Ascending aorta (tissue), 2 donors: ENCODE measurements at places on chromosomes 4 and X. TPM values are rescaled to one million over a fixed set of nuclear protein-coding genes. Genes with fewer than 3 reads are reported as not detected.

GRCh38 chr4:15754323-15754722, 23.8 kb upstream of the CD38 start:
- no peak for DNase-seq

DNA sequence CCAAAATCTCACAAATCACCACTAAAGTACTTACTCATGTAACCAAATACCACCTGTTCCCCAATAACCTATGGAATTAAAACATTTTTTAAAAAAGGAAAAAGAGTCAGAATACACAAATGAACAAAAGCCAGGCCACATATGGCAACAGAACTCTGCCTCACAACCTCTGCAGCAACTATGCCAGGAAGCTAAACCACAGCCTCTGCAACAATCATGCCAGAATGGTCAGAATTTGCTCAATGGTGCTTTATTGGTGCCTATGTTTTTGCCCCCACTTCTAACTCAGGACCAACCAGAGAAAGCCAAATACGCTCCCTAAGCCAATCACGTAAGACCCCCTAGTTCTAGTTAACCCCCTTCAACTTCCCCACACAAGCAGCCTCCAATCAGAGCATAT, 69.6 kb downstream of the HOPX start:
- DNase-seq = no peak

GRCh38 chrX:69109706-69110105, 55.5 kb downstream of the PJA1 start:
- DNase-seq = no peak

DNA sequence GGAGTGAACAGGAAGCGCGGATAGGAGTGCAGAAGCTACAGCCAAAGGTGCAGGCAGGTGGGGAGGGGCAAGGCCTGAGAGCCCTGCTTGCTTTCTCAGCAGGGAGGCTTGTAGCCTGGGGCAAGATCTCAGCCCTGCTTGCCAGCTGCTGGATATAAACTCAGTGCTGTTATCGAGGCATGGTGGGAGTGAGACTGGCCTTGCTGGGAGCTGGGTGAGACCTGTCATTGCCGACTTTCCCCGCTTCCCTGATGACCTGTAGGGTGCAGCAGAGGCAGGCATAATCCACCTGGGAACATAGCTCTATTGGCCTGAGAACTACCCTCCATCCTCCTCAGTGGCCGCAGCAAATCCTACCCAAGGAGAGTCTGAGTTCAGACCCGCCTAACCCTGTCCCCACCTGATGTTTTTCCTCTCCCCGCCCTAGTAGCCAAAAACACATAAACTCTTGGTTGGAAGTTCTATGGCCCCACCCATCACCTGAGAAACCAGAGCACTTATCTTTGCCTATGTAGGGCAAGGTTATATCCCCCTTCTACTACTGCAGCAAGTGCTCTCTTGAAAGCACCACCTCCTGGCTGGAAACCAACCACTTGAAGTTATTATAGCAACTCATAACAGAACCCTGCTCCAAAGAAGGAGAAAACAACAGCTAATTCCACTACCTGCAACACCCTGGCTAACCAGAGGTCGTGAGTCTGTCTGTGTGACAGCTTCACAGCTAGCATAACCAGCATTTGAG, 80.7 kb downstream of the FHIP1A start:
- no peak for DNase-seq

- no peak for DNase-seq
These were observed 165.1 kb upstream of the TTC29 start for GRCh38 chr4:147110473-147111367.

GRCh38 chr4:75939890-75940691, 722 bp downstream of the NAAA start:
- peak; percentile 27 for DNase-seq

- DNase-seq = no peak
These were observed 89.7 kb downstream of the SLC10A7 start for GRCh38 chr4:146432065-146432464.

The NLGN4X gene
- total RNA-seq = 1.4 TPM

DNA sequence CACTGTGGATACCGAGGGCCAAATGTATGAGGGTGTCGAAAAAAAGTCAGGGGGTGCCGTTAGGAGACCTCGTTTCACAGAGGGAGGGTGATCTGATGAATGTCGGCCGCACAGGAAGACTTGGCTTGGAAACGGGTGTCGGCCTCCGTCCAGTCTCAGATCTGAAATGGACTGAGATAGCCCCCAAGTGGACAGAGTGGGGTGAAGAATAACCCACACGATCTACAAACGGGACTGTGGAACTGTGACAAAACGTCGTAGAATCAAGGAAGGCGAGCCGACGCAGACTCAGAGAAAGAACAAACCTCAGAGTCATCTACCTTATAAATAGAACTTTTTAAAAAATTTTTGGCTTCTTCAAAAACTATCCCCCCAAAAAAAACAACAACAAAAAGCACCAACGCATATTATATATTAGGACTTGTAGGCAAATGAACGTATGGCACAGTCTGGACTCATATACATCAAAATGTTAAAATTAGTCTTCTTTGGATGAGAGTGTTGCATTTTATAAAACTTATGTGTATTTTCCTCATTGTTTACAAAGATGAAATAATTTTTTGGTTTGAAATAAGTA, 63.8 kb upstream of the IRF2 start:
- DNase-seq = peak; percentile 94

The USP51 gene
- total RNA-seq = 9.0 TPM

The CYSLTR1 gene
- total RNA-seq = 8.9 TPM

GRCh38 chrX:97016106-97016505, 132.4 kb downstream of the RPA4 start:
- no peak for DNase-seq

DNA sequence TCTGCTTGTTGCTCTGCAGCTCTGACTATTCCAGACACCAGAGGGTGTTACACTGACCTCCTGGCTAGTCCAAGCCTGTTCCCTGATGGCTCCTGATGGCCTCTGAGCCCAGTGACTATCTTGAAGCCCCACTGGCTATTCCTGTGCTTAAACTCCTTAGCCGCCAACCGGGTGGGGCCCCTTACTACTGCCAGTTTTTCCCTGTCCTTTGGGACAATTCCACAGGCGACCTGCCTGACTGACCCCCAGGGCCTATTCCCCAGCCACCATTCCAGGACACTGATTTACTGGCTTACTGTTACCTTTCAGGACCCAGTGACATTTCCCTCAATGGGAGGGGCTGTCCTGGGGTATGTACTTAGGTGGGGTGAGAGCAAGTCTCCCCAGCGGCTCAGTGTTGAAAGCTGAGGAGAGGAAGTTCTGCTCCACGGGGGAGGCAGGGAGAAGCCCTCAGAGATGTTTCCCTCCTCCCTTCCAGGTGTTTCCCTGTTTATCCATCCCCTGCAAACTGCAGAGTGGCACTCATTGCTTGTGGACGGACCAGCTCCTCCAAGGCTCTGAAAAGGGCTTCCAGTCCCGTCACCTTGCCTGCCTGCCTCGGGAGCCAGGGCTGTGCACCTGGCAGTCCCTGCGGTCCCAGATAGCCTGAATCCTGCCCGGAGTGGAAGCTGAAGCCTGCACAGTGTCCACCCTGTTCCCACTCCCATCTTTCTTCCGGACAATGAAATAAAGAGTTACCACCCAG, 4.0 kb downstream of the TIMP1 start:
- peak; percentile 48 for DNase-seq

The LONRF3 gene
- 11.0 TPM for total RNA-seq

- DNase-seq = no peak
These were observed 200.0 kb upstream of the MAOA start for GRCh38 chrX:43456063-43456462.

The TMSB15A gene
- not detected for total RNA-seq

DNA sequence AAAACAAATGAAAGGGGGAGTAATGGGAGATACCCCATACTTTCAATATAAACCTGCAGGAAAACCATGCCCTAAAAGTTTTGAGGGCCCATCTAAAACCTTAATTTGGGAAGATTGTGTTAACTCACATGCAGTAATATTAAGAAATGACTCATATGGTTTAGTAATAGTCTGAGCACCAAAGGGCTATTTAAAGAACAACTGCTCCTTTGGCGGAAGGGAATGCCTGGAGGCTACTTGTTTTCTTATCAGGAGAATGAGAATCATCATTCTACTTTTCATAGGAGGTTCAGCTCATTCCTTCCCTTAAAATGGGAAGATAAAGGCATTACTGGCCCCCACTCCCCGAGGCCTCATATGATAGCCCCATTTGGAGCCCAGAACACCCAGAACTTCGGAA, 47.6 kb downstream of the SPIN3 start:
- no peak for DNase-seq

The GPR119 gene
- not detected for total RNA-seq

The EREG gene
- not detected for total RNA-seq

DNA sequence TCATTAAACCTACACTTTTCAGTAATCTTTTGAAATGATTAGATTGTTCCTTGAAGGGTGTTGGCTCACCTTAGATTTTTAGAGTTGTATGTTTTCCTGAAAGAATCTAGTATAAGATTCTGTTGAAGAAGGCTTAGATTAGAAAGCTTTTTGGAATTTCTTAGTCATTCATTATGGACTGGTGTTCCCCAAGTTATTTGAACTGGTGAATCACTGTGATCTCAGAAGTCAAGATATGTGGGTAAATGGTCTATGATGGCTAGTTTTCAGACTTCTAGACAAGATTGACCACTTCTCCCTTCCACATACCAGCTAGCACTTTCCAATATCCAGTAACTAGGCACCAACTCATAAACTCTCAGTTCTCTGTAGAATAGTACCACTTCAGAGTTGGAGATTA, 138.1 kb downstream of the KDM6A start:
- DNase-seq = no peak

DNA sequence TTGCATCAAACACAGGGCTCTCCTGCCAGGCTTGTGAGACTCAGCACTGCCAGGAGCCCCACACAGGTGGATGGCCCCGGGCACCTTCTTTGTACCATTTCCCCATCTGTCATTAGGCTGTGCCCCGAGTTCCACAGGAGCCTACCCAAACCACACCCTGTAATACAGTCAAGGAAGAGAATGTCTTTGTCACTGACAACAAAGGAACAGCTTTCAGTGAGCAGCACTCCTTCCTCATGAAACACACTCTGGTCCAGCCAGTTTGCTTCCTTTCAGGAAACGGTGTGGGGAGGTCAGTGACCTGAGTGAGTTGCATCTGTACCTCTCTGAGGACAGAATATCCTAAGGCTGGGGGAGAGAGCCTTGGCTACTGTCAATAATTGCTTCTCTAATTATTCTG, 53.7 kb downstream of the LNX1 start:
- no peak for DNase-seq

- DNase-seq = no peak
These were observed 37.4 kb upstream of the PACRGL start for GRCh38 chr4:20662851-20663250.

DNA sequence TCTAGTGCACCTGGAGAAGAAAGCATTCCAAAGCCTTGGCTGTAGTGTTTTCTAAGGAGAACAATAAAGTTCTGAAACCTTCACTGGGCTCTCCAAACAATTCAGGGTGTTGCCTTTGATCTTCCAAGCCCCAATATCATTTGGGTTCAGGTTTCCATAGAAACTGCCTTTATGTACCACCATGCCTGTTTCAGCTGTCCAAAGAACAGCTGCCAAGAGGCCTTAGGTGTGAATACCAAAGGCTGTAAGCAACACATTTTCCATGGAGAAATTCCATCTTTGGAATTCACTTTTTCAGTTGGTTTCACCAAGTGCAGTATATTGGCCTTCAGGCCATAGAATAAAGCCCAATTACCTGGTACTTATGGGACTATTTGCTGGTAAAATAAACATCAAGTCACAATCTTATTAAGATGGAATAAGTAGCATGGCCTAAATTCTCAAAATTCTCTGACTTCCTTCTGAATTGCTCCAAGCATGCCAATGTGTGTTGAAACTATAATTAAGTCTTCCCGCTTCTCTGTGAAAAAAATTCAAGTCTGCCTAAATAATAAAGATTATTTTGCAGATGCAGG, 61.9 kb downstream of the COX18 start:
- DNase-seq = no peak

The RPS6KA6 gene
- total RNA-seq = 4.5 TPM

The HTR2C gene
- total RNA-seq = not detected

DNA sequence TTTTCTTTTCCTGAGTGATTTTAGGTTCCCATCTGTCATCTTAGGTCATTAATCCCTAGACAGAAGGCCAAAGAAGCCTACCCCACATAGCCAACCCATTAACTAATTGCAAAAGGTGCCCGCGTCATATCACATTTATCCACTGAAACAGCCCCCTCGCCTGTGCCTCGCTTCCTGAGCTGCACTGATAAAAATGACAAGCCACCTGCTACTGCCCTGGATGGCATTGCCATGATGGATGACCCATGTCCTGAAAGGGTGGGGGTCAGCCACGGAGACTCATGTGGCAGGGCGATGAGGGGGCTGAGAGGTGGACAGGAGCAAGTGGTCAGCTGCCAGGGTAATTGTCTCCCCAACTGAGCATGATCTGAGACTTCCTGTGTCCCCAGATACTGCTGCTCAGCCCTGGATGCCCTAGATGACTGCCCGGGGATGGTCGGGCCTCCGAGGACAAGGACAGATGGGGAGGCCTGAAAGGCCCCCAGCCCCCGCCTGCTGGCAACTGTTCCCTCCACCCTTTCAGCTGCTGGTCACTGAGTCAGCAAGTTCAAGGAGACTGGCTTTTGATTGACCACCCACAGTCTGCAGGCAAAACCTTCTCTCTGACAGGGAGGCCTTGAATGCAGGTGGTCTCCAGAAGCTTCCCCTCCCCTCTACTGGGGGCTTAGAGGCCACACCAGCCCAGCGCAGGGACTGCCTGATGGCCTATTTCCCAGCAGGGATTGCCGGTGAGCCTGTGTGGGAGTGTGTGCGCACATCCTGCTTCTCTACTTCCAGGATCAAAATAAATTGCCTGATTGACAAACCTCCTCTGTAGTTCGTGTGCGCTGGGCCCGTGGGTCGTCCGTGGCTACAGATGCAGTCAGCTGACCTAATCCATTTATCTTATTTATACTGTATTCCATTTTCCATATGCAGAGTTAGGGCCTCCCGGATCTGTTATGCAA, 496.3 kb downstream of the BCOR start:
- DNase-seq = no peak

The TSPAN6 gene
- 17.2 TPM for total RNA-seq

DNA sequence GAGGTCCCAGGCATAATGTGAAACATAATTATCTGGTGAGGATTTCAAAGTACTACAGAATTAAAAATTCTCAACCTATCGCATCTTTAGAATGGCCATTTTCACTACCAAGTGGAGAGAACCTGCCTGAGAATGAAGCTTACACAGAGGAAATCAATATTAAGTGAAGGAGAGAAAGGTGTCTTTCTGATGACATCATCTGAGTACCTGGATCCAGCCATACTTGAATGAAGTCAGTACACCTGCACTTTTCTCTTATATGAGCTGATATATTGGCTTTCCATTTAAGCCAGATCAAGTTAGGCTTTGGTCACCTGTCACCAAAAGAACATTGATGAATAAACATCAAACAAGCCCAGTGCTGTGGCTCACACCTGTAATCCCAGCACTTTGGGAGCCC, 118.9 kb upstream of the MED14 start:
- no peak for DNase-seq

The MAGEA10 gene
- not detected for total RNA-seq

GRCh38 chrX:73182502-73183114, 32.0 kb downstream of the NAP1L2 start:
- no peak for DNase-seq

DNA sequence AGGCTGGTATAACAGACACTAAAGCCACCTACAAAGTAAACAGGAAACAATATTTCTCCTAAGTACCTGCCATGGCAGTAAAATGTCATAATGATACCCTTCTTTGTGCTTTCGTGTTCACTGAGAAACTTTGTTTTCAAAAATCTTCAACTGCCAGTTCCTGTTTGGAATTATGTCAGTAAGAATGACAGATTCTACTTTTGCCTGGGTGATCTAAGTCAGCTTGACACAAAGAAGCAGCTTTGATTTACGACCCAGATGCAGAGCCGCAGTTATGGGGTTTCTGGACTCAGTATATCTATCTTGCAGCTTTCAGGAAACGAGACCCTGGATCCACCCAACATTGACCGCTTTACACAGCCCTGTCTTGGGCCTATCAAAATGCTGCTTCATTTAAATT, 71.2 kb downstream of the SNX25 start:
- DNase-seq = no peak
